Renal pelvis (tissue), 12 donors: ENCODE measurements at places on chromosomes 16 and 17. TPM values are rescaled to one million over a fixed set of nuclear protein-coding genes. Genes with fewer than 3 reads are reported as not detected.
A peak's percentile ranks its signal among the peaks of the same experiment; 100 is the strongest.

PERCC1 gene
- polyA plus RNA-seq = 0.21 TPM

HAPSTR1 gene
- 47.2 TPM for polyA plus RNA-seq

- DNase-seq = no peak
Measured at GRCh38 chr16:85391175-85391707, 221.9 kb upstream of the GSE1 start.

NXPH3 gene
- 0.87 TPM for polyA plus RNA-seq

GRCh38 chr17:6556121-6557039, at the start of gene PITPNM3:
PITPNM3 (minus strand) TSS chr17:6556555; CDS start chr17:6556406, 149 bp downstream.
- DNase-seq = no peak

GRCh38 chr17:44086364-44087311, 16.1 kb downstream of the G6PC3 start:
- DNase-seq = no peak

- DNase-seq = no peak
Measured at GRCh38 chr16:19713697-19714096, 4.3 kb downstream of the KNOP1 start.

- peak; percentile 57 for DNase-seq
Measured at GRCh38 chr17:10125531-10126275, 72.7 kb downstream of the GAS7 start.

KRTAP4-8 gene
- polyA plus RNA-seq = not detected

GAS2L2 gene
- polyA plus RNA-seq = 0.13 TPM

DNA sequence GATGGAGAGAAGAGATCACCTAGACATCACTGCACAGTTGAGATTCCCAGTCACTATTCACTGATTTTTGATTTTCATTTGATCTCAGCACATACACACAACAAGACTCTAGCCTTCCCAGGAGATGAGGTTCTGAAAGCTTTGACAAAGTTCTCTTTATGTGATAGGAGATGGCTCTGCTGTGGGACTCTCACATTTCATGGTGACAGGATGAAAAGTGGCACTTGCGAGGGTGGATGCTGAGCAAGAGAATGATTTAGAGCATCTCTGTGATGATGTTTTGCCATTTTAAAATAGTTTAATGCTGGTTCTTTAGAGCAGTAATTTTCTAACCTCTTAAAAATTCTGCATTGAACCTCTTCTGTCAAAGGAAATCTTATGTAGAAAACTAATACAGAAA, 113.3 kb upstream of the CA10 start:
- DNase-seq = no peak

CDIP1 gene
- polyA plus RNA-seq = 32.6 TPM

- peak; percentile 14 for DNase-seq
Measured at GRCh38 chr17:2551928-2552327, 40.2 kb upstream of the METTL16 start.

CACNA1G gene
- 6.3 TPM for polyA plus RNA-seq

GRCh38 chr16:71974068-71974818, 26.0 kb downstream of the PKD1L3 start:
- DNase-seq = no peak

GRCh38 chr17:63378411-63379375, 67.4 kb downstream of the CYB561 start:
- no peak for DNase-seq

DNA sequence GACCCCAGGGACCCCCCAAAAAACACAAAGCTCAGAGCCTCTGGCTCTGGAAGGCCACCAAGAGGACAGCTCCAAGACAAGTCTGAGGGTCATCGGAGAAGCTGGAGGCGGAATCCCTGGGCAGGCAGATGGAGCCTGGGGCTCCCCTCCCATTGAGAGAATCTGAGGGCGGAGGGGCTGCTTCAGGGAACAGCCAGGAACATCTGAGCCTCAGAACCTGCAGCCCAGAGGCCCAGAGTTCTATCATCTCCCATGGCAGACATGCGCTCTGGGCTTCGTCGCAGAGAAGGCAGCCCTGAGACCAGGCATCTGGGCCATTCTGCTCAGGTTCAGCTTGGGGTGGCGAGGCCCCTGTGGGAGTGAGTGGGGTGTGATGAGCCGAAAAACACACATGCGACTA, 7.1 kb upstream of the SPPL2C start:
- no peak for DNase-seq
